Cardiac fibroblast (primary cell): ENCODE measurements at places on chromosomes 16 and 17.

DNA sequence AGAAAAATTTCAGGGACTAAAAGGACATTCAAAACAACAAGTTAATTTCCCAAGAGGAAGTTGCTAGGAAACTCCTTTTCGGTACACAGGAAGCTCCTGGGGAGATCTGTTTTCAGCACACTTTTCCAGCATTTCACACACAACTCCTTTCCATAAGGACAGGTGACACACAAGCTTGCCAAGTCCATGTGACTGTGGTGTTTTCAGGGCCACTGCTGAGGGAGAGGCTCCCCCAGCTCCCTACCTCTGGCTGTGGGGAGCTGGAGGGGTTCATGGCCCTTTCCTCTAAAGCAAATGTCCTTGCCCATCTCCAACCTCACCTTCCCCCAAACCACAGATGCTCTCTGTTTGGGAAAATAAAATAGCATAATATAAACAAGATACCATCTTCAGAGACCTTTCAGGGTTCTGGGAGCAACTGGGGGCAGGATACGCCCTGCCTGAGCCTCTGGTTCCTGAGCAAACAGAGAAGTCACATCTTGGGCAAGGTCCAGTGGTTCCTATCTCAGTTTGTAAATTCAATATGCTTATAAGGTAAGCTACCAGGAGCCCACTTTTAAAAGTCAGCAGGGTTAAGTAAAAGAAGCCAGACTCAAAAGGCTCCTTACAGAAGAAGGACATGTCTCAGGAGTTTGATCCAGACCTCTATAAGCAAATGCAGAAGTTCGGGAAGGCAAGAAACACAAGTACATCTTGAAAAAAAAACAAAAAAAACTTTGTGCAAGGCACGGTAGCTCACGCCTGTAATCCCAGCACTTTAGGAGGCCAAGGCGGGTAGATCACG, 3.0 kb downstream of the PDZD9 start:
- DNase-seq, result no peak

GRCh38 chr16:79673635-79674034, 73.1 kb upstream of the MAF start:
- no peak for DNase-seq

DNA sequence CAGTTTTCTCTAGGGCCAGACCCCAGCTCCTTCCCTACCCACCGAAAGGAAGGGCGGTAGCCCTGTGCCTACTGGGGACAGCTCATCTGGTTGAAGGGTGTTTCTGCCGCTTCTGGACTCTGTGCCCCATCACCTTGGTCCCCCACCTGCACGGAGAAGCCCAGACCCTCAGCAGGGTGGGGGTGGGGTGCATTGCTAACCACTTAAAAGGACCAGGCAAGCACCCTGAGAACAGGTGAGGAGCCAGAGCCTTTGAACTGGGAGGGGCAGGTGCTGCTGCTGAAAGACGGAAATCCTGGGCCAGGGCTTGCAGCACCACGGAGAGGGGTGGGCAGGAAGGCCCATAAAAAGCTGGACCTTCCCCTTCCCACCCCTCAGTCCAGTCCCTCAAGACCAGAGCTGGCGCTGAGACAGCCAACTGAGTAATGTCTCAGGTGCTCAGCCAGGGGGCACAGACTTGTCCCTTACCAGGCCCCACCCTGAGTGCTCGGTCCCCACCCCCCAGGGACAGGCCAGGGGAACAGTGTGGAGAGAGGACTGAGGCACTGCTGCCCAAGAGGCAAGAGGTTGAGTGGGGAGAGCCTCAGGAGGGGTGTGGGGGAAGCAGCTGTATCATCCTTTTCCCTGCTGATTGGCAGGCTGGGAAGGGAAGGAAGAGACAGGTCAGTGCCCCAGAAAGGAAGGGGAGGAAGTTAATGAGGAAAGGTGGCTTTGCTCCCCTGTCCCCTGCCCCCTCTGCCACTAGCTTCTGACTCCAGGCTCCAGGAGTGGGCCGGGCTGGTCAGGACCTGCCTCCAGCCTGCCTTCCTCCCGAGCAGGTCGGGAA, 10.9 kb upstream of the SP2 start:
- no peak for DNase-seq

DNA sequence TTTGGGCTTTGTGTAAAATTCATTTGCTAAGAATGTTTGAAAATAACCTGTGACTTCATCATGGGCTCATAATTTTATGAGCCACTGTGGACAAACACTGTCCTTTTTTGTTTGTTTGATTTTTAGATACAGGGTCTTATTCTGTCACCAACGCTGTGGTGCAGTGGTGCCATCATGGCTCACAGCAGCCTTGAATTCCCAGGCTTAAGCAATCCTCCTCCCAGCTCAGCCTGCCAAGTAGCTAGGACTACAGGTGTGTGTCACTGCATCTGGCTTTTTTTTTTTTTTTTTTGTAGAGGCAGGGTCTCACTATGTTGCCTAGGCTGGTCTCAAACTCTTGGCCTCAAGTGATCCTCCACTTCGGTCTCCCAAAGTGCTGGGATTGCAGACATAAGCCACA, 8.3 kb downstream of the TEX2 start:
- DNase-seq, result no peak
